ENCODE measurements at places on chromosomes 6 and 20.

- DNase-seq, result no peak
These were observed 221.3 kb downstream of the MOXD1 start for GRCh38 chr6:132179955-132180354.

GRCh38 chr6:63346217-63346835, 26.5 kb upstream of the LGSN start:
- DNase-seq, result no peak

- no peak for DNase-seq
These were observed 291.4 kb upstream of the RNF217 start for GRCh38 chr6:124670801-124671200.

- no peak for DNase-seq
These were observed 17.9 kb upstream of the PNPLA1 start for GRCh38 chr6:36252005-36252404.

GRCh38 chr20:46691196-46691595, 2.0 kb upstream of the TP53RK start:
- DNase-seq, result no peak

DNA sequence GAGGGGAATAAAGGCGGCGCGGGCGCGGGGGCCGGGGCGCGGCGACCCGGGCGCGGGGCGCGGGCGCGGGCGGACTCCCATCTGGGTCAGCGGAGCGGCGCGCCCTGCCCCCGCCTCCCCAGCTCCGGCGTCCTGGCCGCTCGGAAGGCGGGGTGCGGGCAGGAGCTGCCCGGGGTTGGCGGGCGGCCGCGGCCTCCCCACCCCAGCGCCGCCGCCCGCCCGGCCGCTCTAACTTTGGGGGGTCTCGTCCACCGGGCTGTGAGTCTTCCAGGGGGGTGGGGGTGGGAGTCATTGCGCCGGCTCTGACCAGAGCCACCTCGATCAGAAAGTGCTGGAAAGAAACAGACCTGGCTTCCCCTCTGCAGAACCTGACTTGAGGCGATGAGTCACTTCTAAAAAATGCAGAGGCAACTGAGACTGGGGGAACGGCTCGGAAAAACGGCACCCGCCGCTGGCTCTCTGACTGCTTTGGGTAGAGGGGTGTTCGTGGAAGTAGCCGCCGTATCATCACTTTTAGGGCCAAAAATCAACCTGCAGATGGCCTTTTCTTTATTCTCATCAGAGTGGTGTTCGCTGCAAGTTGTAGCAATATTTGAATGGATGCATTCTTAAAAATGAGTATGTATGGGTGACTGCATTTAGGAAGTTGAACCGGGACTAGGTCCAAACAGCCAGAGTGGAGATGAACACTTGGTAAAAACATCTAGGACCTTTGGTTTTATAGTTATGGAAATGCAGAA, 667 bp downstream of the CAP2 start:
- DNase-seq, result peak; percentile 26

- no peak for DNase-seq
These were observed 56.8 kb downstream of the TFAP2C start for GRCh38 chr20:56685879-56686278.

DNA sequence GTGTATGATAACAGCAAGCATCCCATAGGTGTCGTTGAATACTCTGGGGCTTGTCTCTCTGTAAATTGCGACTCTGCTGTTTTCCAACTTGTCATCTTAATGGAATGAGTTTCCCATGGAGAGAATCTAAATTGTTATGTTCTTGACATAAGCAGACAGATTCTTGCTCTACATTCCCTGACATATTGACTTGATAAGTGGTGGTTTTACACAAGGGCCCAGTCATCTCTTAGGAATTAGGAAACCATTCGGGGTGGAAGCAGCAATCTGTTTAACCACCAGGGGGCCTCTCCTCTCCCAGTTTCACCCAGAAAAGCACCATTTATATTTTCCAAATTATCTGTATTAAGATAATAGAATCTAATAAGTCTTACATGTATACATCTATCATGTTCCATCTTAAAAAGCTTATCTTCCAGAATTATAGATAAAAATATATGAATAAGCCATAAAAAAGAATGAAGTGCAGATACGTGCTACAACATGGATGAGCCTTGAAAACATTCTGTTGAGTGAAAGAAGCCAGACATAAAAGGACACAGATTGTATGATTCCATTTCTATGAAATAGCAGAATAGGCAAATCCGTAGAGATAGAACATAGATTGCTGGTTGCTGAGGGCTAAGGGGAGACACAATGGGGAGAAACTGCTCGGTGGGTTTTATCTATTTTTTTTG, 23.1 kb upstream of the MROH8 start:
- peak; percentile 52 for DNase-seq

- no peak for DNase-seq
These were observed 241.1 kb upstream of the TSHZ2 start for GRCh38 chr20:52731093-52731492.

GRCh38 chr20:39944861-39945260, 744.2 kb downstream of the MAFB start:
- no peak for DNase-seq

- DNase-seq, result no peak
These were observed 43.7 kb downstream of the HDGFL1 start for GRCh38 chr6:22613051-22613450.

DNA sequence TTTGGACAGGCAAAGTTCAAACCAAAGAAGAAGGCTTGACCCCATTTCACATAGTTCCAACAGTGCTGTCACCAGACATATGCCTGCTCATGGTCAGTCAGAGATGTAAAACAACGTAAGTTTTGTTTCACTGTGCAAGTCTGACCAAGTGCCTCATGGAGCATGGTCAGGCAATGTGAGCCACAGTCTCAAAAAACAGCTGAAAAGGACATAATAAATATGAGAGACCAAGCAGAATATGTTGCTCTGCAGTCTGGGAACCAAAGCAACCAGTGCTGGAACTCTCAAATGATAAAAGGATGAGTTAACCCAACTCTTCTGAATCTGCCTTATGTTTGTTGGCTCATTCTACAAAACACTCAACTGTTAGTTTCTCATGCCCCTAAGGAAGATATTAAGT, 39.9 kb upstream of the DST start:
- DNase-seq, result no peak

- DNase-seq, result no peak
These were observed 344.7 kb downstream of the CDH26 start for GRCh38 chr20:60302875-60303274.

- no peak for DNase-seq
These were observed 6.2 kb downstream of the ELMO2 start for GRCh38 chr20:46400253-46400652.

DNA sequence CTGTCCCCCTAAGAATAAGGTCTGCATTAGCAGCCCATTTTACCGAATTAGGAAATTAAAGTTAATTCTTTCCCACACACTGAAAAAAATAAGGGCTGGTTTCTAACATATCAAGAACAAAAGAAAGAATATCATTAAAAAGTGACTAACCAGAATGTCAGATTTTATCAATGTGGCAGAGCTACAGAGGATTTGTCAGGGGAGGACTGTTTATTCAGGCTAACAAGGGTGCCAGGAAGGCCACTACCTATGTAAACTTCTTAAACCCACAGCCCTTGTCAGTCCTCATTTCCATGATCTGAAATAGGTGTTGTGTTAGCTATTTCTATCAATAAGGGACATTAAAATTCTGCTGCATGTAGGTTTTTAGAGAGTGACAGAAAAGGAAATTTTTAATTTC, 76.4 kb downstream of the BACH2 start:
- DNase-seq, result no peak

GRCh38 chr6:167946007-167946406, 51.5 kb upstream of the KIF25 start:
- no peak for DNase-seq

DNA sequence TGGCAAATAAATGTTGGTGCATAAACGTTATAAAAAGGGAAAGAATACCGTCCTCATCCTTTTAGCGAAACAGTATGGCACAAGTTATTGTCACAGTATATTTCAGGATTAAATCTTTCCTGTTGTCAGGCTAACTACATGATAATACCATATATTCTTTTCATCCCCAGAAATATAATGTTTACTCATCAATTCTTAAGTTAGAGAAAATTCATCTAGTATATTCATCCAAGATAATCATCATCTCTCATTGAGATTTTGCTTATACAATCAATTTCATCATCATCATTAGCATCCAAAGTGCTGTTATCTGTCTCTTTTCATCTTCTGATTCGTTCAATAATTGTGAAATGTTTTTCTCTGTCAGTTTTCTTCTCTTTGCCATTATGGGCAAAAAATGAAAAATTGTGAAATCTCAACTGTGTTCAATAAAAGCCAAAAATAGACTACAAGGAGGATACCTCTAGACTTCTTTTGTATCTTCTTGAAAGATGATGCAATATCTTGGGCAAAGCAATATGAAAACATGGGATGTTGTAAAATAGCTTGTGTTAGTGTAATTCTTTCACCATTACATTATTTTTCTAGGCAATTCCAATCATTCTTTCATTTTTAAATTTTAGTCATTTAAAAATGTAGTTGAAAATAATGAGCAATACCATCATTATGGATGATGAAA, 2.6 kb downstream of the SPACA1 start:
- DNase-seq, result no peak

DNA sequence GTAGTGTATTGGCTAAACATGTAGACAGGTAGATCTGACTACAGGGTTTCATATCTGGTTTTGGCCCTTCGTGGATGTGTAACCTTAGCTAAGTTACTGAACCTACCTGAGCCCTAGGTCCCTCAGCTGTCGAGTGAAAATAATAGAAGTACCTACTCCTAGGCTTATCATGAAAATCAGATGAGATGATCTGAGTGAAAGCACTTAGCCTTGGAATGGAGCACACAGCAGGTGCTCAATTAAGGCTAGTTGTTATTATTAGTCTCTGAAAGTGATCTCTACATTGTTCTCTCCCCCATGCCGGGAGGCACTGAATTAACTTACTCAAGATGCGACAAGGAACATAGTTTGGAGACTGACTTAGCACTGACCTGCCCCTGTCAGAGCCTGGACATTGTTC, 174.7 kb upstream of the ZNF217 start:
- no peak for DNase-seq

- DNase-seq, result no peak
These were observed 238.7 kb downstream of the TRDN start for GRCh38 chr6:123398072-123398471.

- DNase-seq, result no peak
These were observed 5.8 kb downstream of the TNFRSF21 start for GRCh38 chr6:47303861-47304260.

DNA sequence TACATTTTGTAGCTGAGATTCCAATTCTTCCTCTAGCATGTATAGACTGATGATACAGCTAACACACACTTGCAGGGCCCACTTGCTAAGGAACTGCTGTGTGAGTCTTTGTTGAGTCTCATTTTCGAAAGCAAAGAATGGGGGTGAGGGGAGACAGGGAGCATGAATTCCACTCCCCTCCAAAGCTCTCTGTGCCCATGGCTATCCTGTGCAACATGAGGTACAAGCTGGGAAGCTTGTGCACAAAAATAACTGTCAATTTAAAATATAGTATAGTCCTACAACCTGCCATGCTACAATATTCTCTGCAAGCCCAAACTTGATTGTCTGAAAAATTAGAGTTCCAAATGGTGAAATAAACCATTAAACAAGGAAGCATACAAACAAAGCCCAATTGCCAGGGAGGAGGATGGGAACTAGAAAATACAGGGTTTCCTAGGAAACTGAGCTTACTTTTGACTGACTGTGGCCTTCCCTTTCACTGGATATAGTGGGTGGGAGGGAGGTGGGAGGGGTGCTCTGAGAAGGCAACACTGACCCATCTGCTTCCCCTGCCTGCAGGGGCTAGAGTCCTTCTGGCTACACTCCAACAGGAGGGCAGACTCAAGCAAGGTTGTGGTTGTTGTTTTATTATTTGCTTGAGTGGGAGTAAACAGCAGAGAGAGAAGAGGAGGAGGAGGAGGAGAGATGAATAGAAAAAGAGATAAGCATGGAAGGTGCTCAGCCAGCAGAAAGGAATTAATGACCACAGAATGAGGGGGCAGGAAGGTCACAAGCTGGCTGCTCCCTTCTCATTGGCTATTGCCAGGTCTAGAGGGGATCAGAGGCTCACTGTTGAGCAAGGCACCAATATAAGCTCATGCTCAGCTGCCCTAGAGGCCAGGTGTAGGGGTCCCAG, 84.6 kb downstream of the FYN start:
- no peak for DNase-seq

DNA sequence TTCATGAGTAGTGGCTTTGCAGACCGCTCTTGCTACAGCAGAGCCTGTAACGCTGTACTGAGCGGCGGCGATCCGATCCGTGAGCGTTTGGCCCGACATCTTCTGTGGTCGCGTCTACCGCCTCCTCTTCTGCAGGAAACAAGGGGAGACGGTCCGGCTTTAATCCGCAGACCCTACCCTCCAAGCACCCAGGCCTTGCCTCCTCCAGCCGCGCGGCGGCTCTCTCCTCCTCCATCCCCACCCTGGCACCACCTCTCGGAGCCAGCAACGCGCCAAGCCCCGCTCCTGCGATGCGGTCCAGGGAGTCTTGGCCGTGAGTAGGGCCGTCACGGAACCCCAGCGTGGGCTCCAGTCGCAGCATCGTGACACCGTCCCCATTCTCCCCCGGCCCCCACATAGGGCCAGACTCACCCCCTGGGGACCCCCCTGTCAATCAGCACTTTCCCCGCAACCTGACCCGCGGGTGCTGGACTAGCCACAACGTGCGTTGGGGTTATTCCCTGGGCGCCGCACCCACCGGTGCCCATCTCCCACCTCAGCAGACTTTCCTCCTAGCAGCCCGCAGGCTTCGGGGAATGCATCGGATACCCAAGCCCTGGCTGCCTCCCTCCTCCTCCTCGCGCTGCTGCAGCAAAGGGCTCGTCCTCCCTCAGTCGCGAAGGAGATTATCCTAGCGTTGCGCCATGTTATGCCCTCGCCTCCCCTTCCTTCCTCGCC, 914 bp downstream of the SNAP91 start:
- DNase-seq, result peak; percentile 78

- no peak for DNase-seq
These were observed 58.8 kb upstream of the NKAIN2 start for GRCh38 chr6:123744840-123745239.

- no peak for DNase-seq
These were observed at the start of gene ISM1 for GRCh38 chr20:13220904-13221297. Gene ISM1, plus strand, starts transcription at chr20:13221274. Its CDS starts 503 bp downstream, at chr20:13221777.

GRCh38 chr6:14309516-14309915, 191.9 kb downstream of the CD83 start:
- no peak for DNase-seq

DNA sequence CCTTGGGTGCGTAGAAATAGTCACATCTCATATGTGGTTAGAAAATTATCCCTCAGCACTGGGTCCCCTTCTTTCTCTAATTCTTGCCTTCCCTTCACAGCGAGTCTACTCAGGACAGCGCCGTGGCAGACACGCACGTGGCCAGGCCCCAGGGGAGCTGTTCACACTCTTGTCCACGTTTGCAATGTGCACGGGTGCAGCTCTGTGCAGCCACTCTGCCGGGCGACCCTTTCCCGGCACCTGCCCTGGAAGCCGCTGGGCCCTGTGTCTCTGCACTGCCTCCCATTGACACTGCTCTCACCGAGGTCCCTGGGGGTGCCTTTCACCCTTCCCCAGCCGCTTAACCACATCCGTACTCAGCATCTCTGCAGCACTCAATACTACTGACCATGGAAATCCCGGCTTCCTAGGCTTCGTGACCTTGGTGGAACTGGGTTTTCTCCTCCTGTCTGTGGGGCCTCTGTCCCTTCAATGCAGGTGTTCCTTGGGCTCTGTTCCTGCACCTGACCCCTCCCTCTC, 104.9 kb downstream of the DACT2 start:
- DNase-seq, result no peak

- DNase-seq, result peak; percentile 78
These were observed 474.9 kb upstream of the AGPAT4 start for GRCh38 chr6:161748535-161749416.

Data from SK-N-DZ (cell line).